ENCODE measurements at places on chromosomes 2 and 18. TPM values are rescaled to one million over a fixed set of nuclear protein-coding genes. Genes with fewer than 3 reads are reported as not detected.
A peak's percentile ranks its signal among the peaks of the same experiment; 100 is the strongest.

- no peaks in the 10 kb centered on the region for H3K4me1 ChIP-seq
- DNase-seq, result no peak
- no peak overlapping the region for H3K4me3 ChIP-seq
- no peaks in the 10 kb centered on the region for H3K27me3 ChIP-seq
- no peaks in the 10 kb centered on the region for H3K36me3 ChIP-seq
These were observed 247.4 kb upstream of the CELF4 start for GRCh38 chr18:37812961-37813360.

DNA sequence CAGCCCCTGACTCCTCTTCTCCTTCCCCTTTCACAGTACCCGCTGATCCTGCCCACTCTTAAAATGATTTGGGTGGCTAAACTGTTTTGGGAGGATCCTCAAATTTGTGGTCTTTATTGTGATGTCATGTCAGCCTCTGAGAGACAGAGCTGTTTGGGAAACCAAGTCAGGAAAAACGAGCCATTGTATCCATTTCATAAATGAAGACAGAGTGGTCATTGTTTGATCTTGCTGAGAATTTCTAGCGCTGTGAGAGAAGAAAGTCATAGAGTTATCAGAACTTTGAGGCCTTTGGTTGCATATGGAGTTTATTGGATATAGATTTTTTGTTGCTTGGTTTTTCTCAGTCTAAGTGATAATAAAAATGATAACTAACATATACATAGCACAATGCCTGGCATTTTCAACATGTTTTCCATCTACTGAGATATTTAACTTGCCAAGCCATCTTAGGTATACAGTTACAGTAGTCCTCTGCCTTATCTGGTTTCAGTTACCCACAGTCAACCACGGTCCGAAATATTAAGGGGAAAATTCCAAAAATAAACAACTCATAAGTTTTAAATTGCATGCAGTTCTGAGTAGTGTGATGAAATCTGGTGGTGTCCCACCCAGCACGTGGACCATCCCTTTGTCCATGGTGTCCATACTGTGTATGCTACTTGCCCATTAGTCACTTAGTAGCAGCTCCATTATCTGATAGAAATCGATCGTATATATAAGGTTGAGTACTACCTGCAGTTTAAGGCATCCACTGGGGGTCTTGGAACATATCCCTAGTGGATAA is 105.0 kb upstream of the RASGRP3 start:
- H3K27me3 ChIP-seq, result no peaks in the 10 kb centered on the region
- no peaks in the 10 kb centered on the region for H3K4me1 ChIP-seq
- H3K27ac ChIP-seq, result peak overlapping the region; percentile 17

DNA sequence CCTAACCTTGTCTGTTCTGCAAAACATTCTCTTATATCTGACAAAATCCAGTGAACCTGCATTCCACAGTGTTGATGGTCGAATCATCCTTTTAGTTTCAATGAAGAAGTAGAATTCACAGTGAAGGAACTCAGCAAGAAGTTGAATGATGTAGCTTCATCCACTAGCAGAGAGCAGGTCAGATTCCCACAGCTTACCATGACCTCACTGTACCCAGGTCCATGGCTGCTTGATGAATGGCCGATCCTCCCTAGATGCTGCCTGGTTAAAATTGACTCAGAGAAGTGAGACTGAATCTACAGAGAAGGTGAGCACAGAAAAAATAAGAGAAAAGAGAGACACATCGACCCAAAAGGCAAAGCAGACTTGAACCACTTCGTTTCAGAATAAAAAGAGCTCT is 906.0 kb upstream of the CHAC2 start:
- no peak overlapping the region for H3K4me3 ChIP-seq
- H3K27me3 ChIP-seq, result no peaks in the 10 kb centered on the region
- no peaks in the 10 kb centered on the region for H3K36me3 ChIP-seq
- H3K4me1 ChIP-seq, result no peaks in the 10 kb centered on the region
- H3K27ac ChIP-seq, result no peak overlapping the region

DNA sequence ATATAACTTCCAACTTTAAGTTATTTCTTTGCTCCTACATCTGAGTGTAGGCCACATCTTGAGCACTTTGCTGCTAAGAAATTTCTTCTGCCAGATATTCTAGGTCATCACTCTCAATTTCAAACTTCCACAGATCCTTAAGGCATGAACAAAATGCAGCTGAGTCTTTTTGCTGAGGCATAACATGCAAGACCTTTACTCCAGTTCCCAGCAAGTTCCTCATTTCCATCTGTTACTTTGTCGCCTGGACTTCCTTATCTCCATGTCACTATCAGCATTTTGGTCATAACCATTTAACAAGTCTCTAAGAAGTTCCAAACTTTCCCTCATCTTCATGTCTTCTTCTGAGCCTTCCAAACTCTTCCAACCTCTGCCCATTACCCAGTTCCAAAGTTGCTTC is 1077.3 kb upstream of the TMEFF2 start:
- H3K27me3 ChIP-seq, result no peaks in the 10 kb centered on the region
- no peak overlapping the region for H3K4me3 ChIP-seq
- no peak overlapping the region for H3K27ac ChIP-seq
- H3K4me1 ChIP-seq, result no peaks in the 10 kb centered on the region
- no peaks in the 10 kb centered on the region for H3K36me3 ChIP-seq
- no peak for DNase-seq

DNA sequence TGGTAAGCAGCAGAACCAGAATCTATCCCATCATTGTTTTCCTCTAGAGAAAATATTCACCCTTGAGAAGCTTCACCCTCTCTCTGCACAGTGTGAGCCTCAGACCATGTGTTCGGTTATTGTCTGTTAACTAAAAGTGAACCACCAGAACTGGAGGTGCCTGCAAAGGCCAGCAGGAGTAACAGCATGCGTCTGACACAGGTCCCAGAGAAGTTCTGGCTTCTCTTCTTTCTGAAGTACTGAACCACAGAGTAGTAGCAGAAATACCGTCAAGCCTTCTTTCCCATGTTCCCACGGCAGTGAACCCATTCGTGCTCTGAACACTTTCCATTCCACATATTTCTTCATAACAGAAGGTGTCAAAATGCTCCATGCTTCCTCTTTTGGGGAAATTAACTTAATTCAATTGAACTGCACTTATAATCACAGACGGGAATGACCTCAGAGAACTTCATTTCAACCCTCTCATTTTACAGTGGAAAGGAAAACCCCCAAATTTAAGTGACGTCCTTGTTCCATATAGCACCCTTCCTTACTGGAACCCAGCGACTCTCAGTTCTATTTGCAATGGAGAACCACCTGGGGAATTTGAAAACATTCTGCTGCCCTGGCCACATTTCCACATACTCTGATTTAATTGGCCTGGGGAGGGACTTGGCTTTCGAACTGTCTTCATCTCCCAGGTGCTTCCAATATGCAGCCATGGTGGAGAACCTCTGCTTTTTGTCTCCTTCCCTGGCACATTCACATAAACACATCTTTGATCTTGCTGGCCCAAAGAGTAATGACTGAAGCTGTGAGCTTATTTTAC is 519.1 kb downstream of the RNF144A start:
- no peak overlapping the region for H3K4me3 ChIP-seq
- DNase-seq, result no peak
- H3K27me3 ChIP-seq, result peaks cover 9% of the 10 kb centered on the region
- no peak overlapping the region for H3K27ac ChIP-seq

- no peak for DNase-seq
- no peaks in the 10 kb centered on the region for H3K36me3 ChIP-seq
- no peaks in the 10 kb centered on the region for H3K4me1 ChIP-seq
- no peaks in the 10 kb centered on the region for H3K27me3 ChIP-seq
These were observed 494.1 kb upstream of the MEIS1 start for GRCh38 chr2:65940856-65941255.

DNA sequence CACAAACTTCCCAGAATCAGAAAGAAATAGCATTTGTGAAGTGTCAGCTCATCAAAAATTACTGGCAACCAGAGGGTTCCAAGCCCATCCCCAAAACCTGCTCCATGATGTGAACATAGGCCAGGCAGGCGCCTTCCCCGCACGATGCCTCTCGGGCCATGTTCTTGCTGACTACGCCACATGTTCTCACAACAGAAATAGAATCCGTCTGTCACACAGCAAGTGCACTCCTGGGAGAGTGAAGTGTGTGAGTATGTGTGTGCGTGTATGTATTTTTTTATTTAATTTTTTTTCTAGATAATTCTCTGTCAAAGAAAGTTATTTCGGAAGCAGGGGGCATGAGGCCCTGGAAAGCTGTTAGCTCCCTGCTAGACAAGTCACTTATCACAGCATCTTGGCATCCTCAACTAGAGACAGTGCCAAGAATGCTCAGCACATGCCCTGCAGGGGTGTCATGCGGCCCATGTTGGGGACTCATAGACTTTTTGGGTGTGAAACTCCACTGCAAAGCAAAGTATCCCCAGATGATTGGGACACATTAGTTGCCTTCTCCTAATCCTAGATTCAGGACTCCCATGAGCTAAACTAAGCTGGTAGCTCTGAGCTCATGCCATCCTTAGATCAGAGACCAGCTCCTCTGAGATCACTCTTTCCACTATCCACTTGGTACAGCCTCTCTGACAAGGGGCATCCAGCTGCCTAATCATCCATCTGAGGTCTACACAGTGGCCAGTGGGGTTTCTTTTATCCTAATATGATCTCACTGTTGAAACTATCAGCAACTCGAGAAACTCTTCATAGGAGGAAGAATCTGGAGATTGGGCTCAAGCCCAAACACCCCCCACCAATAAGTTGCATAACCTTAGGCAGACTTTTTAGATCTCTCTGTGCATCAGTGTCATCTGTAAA is 53.2 kb upstream of the CYRIA start:
- H3K4me1 ChIP-seq, result peaks cover 13% of the 10 kb centered on the region
- DNase-seq, result no peak
- H3K27ac ChIP-seq, result no peak overlapping the region
- H3K36me3 ChIP-seq, result no peaks in the 10 kb centered on the region

- no peaks in the 10 kb centered on the region for H3K36me3 ChIP-seq
- no peak overlapping the region for H3K4me3 ChIP-seq
- H3K4me1 ChIP-seq, result peaks cover 4% of the 10 kb centered on the region
- DNase-seq, result peak; percentile 46
- no peaks in the 10 kb centered on the region for H3K27me3 ChIP-seq
- H3K27ac ChIP-seq, result no peak overlapping the region
These were observed 4.9 kb upstream of the STK17B start for GRCh38 chr2:196176142-196176738.

DNA sequence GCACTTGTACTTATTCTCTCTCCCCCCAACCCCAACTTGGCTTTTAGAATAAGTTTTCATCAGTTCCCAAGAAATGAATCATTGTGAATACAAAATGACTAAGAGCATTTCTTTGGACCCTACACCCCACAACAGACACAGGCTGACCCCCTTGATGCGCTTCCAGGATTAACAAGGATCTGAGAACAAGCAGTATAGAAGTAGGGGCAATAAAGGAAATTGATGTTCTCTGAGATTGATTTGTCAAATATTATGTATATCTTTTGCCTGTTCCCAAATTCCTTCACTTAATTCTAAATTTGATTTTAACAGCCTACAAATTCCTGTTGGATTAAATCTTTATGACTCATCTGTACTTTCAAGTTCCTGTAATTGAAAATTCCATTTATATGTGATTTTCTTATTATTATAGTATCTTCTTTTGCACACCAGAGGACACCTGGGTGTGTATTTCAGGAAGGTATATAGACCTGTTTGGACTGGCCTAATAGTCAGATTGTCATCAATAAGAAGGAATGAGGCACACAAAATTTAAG is 10.2 kb upstream of the PTPN4 start:
- H3K27ac ChIP-seq, result no peak overlapping the region
- H3K4me3 ChIP-seq, result no peak overlapping the region
- H3K27me3 ChIP-seq, result no peaks in the 10 kb centered on the region
- no peaks in the 10 kb centered on the region for H3K36me3 ChIP-seq
- H3K4me1 ChIP-seq, result peaks cover 7% of the 10 kb centered on the region

DNA sequence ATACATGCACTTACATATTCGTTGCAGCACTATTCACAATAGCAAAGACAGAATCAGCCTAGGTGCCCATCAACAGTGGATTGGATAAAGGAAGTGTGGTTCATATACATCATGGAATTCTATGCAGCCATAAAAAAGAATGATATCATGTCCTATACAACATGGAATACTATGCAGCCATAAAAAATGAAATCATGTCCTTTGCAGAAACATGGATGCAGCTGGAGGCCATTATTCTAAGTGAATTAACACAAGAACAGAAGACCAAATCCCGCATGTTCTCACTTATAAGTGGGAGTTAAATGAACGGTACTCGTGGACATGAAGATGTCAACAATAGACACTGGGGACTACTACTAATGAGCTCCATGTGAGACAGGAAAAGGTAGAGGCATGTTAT is 288.1 kb upstream of the TFPI start:
- no peaks in the 10 kb centered on the region for H3K36me3 ChIP-seq
- H3K4me1 ChIP-seq, result peaks cover 6% of the 10 kb centered on the region

- no peak for DNase-seq
- no peaks in the 10 kb centered on the region for H3K4me1 ChIP-seq
- peaks cover 19% of the 10 kb centered on the region for H3K36me3 ChIP-seq
- no peak overlapping the region for H3K4me3 ChIP-seq
These were observed 39.2 kb downstream of the WDR33 start for GRCh38 chr2:127771756-127772155.

DNA sequence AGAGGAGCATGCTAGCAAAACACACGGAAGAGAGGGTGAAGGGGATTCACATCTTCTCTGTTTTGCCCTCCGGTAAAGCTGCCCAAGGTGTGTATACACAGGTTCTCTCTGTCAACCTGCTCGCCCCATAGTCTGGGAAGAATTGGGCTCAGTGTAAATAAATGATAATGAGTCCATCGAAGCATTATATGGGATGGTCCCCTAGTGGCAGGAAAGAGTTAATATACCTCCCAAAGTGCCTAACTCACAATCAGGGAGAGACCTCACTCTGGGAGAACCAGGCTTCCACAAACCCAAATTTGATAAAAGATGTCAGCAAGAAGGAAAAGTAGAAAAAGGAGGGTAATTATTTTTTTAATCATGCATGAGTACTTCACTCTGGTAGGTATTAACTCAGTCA is 262.2 kb upstream of the ZNF521 start:
- H3K4me1 ChIP-seq, result no peaks in the 10 kb centered on the region
- H3K27ac ChIP-seq, result no peak overlapping the region
- H3K4me3 ChIP-seq, result no peak overlapping the region
- H3K36me3 ChIP-seq, result no peaks in the 10 kb centered on the region
- no peak for DNase-seq

DNA sequence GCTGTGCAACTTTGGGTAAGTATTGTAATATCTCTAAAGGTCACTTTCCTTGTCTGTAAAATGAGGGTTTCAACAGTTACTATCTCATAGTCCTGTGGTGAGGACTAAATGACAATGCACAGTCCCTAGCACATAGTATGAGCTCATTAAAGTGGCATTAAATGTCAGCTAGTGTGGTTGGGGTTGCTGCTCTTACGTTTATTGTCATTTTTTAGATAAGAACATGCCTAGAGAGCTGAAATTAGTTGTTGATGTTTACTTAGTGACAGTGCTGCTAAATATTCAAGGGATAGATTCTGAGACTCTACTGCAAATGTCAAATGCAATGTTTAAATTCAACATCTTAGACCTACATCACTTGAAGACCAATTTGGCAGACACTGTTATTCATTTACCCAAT is 356.1 kb upstream of the ETAA1 start:
- no peaks in the 10 kb centered on the region for H3K27me3 ChIP-seq
- H3K4me3 ChIP-seq, result no peak overlapping the region
- no peak for DNase-seq
- H3K4me1 ChIP-seq, result peaks cover 18% of the 10 kb centered on the region
- no peak overlapping the region for H3K27ac ChIP-seq

GRCh38 chr18:34870555-34871310 is 160.6 kb downstream of the DTNA start:
- H3K27me3 ChIP-seq, result no peaks in the 10 kb centered on the region
- H3K27ac ChIP-seq, result no peak overlapping the region
- DNase-seq, result no peak

Gene TRPM8
- not detected for total RNA-seq

Gene XDH
- 0.87 TPM for total RNA-seq

Gene ERMN
- not detected for total RNA-seq

Gene EIF4E2
- total RNA-seq, result 18.5 TPM

Gene COLEC12
- total RNA-seq, result 8.0 TPM

Gene ZSWIM2
- not detected for total RNA-seq

Gene ANKRD39
- total RNA-seq, result 2.8 TPM

Gene ALLC
- total RNA-seq, result not detected
